ENCODE measurements at places on chromosomes 16 and 17. TPM values are rescaled to one million over a fixed set of nuclear protein-coding genes. Genes with fewer than 3 reads are reported as not detected.
A peak's percentile ranks its signal among the peaks of the same experiment; 100 is the strongest.

Gene MYBBP1A
- total RNA-seq: 51.6 TPM

DNA sequence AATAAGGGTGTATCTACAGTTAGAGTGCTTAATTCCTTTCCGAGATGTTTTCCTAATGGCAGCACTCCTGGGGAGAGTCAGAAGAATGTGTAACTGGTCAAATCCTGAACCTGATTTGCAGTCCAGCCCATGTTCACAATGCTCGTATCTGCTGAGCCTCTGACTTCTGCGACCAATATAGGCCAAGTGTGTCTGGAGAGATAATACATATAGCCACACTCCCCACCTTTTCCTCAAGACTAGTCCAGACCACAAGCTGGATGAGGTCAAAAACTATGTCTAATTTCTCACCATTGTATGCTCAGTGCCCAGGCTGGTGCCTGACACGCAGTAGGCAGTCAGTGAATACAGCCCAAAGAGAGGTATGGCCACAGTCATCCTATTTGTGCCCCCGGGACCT, 58.0 kb downstream of the XYLT1 start:
- no peak overlapping the region for H3K27ac ChIP-seq
- no peak for DNase-seq
- no peaks in the 10 kb centered on the region for H3K4me1 ChIP-seq

- no peak overlapping the region for H3K4me3 ChIP-seq
- peak; percentile 49 for DNase-seq
- no peak overlapping the region for H3K27ac ChIP-seq
- peaks cover 66% of the 10 kb centered on the region for H3K36me3 ChIP-seq
- H3K4me1 ChIP-seq: peaks cover 9% of the 10 kb centered on the region
Measured at GRCh38 chr16:2238150-2238837, 2.0 kb downstream of the DNASE1L2 start.

- H3K36me3 ChIP-seq: peaks cover 5% of the 10 kb centered on the region
- DNase-seq: peak; percentile 65
- peak overlapping the region; percentile 64 for H3K27ac ChIP-seq
- H3K4me1 ChIP-seq: peaks cover 17% of the 10 kb centered on the region
Measured at GRCh38 chr17:266701-267667, 85.5 kb upstream of the DOC2B start.

Gene ZMYND15
- total RNA-seq: not detected

GRCh38 chr16:82044585-82044911, 9.5 kb downstream of the HSD17B2 start:
- DNase-seq: no peak
- no peaks in the 10 kb centered on the region for H3K36me3 ChIP-seq
- no peak overlapping the region for H3K27ac ChIP-seq
- no peaks in the 10 kb centered on the region for H3K4me1 ChIP-seq
- no peaks in the 10 kb centered on the region for H3K27me3 ChIP-seq
- no peak overlapping the region for H3K4me3 ChIP-seq

- H3K36me3 ChIP-seq: no peaks in the 10 kb centered on the region
- DNase-seq: peak; percentile 92
- H3K27ac ChIP-seq: peak overlapping the region; percentile 41
- no peak overlapping the region for H3K4me3 ChIP-seq
Measured at GRCh38 chr17:64315032-64315490, 52.0 kb upstream of the TEX2 start.

DNA sequence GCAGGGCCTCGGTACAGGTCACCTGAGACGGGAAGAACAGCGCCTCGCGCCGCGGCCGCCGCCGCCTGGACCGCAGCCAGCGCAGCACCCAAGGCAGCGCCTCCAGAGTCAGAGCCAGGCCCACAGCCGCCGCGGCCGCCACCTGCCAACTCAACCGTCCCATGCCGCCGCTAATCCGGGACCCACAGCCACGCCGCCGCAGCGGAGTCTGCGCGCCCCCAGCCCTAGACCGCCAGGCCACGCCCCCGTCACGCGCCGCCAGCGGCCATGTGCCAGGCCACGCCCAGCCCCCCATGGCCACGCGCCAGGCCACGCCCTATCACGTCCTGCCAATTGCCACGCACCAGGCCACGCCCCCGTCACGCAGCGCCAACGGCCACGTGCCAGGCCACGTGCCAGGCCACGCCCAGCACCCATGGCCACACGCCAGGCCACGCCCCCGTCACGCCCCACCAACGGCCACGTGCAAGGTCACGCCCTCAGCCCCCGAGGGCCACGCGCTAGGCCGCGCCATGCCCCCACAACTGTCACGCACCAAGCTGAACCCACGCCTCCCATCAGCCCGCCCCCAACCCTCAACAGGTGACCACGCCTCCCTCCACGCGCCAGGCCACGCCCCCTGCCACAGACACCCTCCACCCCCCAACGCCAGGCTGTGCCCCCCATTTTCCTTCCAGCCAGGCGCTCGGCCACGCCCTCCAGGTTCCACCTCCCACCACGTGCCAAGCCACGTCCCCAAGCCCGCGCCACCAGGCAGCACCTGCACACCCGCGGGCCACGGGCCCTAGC, at the start of gene PLD6:
PLD6 (minus strand) TSS at position 210 of the 789 bp plus-strand sequence; CDS start at position 163, 47 bp downstream.
- H3K27ac ChIP-seq: peak within 1 kb of the TSS; percentile 91
- H3K4me3 ChIP-seq: peak within 1 kb of the TSS; percentile 72
- peak; percentile 84 for DNase-seq
